ENCODE measurements at places on chromosomes 4 and X.

GRCh38 chr4:22482250-22483127 is 33.4 kb downstream of the ADGRA3 start:
- DNase-seq, result no peak

DNA sequence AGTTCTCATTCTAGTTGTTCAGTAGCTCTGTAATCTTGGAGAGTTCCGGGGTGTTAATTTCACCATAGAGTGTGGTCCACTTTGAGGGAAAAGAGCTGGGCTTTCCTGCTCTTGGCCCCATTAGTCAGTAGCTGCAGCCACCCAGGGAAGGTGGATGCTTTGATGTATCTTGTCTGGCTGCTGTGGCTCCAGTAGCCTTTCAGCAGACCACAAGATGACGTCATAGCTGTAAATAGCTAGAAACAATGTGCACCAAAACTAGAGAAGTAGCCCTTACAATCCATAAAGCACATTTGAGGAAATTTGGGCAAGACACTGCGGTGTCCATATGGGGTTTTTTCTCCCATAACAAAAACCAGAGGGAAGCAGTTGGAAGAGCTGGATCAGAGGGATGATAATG is 32.9 kb upstream of the PRPS2 start:
- DNase-seq, result no peak

DNA sequence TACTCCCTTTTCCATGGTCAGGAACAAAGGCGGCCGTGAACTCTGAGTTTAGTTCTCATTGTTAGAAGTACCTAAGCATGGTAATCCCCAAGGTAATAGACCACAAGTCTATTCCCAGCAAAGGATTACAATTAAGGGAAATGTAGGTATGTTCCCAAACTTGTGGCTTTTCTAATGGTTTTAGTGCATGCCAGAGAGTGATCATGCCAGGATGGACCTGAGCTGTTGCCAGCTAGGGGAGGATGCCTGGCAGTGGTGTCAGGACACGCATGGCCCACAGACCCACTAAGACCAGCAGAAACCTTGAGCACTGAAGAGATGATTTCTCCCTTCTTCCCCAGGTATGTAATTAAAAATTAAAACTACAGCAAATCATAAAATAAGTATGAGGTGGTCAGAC is 60.8 kb downstream of the COQ2 start:
- DNase-seq, result no peak

DNA sequence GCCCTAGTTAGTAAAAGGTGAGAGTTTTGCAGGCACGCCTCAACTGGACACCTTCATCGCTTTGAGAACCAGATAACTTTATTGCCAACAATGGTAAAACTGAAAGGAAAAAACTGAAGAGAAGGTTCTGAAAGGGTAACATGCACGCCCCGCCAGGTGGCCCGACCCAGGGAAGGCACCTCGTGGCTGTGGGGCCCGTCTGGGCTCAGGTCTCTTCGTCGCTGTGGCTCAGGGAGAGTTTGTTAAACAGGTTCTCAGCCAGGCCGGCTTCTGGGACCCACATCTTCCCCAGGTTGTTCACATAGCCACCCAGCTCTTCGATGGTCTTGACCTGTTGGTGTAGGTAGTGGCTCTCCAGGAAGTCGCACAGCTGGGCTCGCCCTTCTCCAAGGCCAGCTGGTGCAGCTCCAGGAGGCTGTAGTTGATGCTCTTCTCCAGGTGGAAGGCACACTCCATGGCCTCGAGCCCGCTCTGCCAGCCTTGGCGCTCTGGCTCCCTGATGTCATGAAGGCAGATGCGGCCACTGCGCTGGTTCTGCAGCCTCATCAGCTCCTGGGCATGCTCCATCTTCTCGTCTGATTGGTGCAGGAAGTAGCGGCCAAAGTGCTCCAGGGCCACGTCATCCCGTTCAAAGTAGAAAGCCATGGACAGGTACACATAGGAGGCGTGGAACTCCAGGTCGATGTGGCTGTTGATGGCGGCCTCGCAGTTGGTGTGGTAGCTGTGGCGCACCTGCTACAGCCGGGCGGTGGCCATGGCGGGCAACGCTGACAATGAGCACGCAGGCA is 69.7 kb downstream of the FAM47C start:
- no peak for DNase-seq

DNA sequence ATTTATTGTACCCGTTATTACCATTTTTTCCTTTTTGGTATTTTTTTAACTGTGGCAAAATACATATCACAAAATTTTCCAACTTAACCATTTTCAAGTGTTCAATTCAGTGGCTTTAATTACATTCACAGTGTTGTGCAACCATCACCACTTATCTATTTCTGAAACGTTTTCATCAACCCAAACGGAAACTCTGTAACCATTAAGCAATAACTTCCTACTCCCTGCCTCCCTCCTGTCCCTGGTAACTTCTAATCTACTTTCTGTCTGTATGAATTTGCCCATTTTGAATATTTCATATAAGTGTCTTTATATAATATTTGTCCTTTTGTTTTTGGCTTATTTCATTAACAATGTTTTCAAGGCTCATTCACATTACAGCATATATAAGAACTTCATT is 57.4 kb upstream of the MSN start:
- no peak for DNase-seq

DNA sequence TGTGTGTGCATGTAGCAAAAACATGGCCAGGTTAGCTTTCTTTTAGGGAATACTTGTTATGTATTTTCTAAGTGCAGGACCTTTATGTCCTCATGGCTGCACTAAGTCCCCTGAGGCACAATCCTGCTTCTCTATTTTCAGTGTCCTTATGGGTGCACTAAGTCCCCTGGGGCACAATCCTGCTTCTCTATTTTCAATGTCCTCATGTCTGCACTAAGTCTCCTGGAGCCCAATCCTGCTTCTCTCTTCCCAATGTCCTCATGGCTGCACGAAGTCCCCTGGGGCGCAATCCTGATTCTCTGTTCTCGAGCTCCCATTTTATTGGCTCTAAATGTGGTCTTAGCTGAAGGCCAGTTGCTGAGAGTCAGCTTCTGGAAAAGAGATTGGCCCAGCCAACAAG is 49.7 kb upstream of the GPRIN3 start:
- DNase-seq, result no peak

GRCh38 chr4:85740431-85740861 is 265.5 kb downstream of the ARHGAP24 start:
- DNase-seq, result no peak

DNA sequence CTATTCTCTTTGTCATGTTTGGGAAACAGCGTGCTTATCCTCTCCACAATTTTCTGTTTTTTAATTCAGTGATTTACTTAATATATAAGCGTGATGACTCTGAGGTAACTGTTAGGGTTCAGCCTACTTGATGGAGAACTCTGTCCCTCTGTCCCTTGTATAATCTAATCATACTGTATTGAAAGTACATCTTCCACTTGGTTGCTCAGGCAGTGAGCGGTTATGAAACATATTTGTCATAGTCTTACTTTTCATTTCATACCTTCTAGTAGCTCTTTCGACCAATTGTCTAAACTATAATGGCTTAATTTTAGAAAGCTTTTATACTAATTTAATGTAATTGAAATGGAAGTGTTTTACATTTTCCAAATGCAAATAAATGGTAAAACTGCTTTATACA is 469.0 kb downstream of the TLL1 start:
- no peak for DNase-seq

DNA sequence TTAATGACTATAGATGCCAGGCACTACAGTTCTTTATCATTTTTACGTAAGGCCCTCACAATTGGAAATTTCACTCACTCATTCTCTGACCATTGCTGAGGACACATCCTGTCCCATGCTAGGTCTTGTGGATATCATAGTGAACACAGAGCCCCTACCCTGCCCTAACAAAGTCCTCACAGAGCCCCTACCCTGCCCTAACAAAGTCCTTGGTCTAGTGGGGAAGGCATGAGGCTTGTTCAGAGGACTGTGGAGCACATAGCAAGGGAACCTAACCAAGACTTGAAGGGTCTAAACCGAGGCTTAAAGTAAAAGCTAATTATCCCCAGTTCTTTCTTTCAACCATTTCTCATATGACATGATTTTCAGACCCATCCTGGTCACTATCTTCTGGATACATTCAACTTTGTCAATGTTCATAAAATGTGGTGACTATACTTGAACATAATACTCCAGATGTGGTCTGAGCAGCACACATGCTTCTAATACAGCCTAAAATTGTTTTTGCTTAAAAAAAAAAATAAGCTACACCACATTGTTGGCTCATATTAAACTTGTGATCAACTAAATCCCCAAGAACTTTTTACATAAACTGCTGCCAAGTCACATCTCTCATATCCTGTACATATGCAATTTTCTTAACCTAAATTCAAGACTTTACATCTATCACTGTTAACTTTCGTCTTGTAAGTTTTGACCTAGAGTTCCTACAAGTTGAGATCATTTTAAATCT is 77.0 kb downstream of the GPC3 start:
- no peak for DNase-seq

GRCh38 chr4:87038837-87039615 is 104.2 kb downstream of the AFF1 start:
- DNase-seq, result no peak

DNA sequence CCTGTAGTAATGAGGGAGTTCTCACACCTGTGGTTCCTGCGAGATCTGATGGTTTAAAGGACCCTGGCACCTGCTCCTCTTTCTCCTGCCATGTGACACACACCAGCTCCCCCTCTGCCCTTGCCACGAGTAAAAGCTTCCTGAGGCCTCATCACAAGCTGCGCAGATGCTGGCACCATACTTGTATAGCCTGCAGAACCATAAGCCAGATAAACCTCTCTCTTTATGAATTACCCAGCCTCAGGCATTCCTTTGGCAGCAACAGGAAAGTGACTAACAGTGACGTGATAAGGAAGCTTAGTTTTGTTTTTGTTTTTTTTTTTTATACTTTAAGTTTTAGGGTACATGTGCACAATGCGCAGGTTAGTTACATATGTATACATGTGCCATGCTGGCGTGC is 130.9 kb downstream of the AFAP1 start:
- DNase-seq, result no peak

- DNase-seq, result no peak
These were observed 19.2 kb upstream of the BRS3 start for GRCh38 chrX:136468391-136469103.

DNA sequence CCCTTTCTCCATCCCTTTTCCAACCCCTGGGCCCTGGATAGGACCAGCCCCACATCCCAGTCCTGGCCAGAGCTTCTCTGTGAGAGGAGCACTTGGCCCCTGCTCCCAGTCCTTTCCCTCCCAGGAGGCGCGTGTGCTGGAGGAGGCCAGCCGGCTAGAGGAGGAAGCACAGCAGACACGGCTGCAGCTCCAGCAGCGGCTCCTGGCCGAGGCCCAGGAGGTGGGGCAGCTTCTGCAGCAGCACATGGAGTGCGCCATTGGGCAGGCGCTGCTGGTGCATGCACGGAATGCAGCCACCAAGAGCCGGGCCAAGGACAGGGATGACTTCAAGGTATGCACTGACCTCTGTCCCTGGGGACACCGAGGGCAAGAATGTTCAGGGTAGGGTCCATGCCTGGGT is 87.5 kb downstream of the EVC start:
- DNase-seq, result no peak

- no peak for DNase-seq
These were observed 8.8 kb upstream of the DGAT2L6 start for GRCh38 chrX:70168238-70169188.

GRCh38 chr4:140326395-140326993 is 47.0 kb upstream of the SCOC start:
- DNase-seq, result no peak

- no peak for DNase-seq
These were observed 646.5 kb upstream of the ACTRT1 start for GRCh38 chrX:128698573-128699181.

Measured in activated CD4-positive, CD25-positive, alpha-beta regulatory T cell treated with anti-CD3 and anti-CD28 coated beads, Interleukin-2, amount 50 U/mL, for 16 hours (primary cell).